NCI-H69 (cell line): ENCODE measurements at places on chromosomes 6 and 20.

DNA sequence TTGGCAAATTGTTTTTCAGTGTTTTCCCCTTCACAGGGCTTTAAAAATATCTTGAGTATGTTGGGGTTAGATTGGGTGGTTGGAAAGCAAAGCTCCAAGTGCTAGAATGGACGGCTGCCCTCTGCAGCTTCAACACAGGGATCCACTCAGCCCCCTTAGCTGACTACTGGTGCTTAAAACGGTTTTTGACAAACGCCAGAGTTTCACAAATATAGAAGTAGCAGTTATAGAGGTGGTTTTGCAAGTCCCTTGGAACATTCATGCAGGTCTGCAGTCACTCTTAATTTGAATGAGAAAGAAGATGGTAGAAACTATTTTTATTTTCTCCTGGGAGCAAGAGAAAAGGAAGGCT lies 175.9 kb downstream of the ARID1B start:
- DNase-seq: peak; percentile 58

DNA sequence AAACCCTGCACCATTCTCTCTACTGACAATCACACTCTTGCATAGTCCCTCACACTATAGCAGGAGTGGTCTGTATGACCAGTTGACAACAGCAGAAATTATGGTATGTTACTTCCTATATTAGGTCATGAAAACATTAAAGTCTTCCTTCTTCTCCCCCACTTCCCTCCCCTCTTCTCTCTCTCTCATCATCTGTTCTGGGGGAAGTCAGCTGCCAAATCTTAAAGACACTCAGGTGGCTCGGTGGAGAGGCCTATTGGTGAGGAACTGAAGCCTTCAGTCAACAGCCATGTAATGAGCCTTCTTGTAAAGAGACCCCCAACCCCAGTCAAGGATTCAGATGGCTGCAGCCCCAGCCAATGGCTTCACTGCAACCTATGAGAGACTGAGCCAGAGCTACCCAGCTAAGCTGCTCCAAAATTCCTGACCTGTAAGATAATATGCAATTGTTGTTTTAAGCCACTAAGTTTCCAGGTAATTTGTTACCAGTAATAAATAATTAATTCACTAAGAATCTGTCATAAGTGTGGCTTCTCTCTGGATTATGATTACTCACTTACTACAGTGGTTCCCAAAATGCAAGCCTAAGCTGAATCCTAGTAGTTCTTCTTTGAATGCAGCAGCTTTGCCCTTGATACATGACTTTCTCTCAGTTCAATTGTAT lies 11.2 kb upstream of the TSBP1 start:
- no peak for DNase-seq

GRCh38 chr6:36139431-36139830 lies 9.1 kb downstream of the MAPK13 start:
- peak; percentile 52 for DNase-seq

GRCh38 chr6:47105469-47106178 lies 63.5 kb upstream of the ADGRF1 start:
- DNase-seq: no peak

DNA sequence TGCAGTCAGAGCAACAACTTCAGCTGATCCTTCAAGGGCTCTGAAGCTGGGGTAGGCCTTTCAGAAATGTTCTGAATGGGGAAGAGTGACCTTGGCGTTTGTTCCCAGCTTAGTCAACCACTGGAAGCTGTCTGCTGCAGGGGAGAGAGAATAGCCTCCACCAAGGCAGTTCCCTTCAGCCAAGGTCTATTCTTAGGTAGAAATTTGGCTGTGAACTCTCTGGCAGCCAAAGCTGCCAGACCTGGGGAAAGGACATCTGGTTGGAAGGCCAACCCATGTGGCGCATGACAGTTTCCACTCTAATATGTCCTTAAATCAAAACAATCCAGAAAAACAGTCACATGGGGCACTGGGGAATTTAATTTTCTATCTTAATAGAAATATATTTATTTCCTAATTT lies 60.1 kb downstream of the FBXO5 start:
- DNase-seq: no peak

DNA sequence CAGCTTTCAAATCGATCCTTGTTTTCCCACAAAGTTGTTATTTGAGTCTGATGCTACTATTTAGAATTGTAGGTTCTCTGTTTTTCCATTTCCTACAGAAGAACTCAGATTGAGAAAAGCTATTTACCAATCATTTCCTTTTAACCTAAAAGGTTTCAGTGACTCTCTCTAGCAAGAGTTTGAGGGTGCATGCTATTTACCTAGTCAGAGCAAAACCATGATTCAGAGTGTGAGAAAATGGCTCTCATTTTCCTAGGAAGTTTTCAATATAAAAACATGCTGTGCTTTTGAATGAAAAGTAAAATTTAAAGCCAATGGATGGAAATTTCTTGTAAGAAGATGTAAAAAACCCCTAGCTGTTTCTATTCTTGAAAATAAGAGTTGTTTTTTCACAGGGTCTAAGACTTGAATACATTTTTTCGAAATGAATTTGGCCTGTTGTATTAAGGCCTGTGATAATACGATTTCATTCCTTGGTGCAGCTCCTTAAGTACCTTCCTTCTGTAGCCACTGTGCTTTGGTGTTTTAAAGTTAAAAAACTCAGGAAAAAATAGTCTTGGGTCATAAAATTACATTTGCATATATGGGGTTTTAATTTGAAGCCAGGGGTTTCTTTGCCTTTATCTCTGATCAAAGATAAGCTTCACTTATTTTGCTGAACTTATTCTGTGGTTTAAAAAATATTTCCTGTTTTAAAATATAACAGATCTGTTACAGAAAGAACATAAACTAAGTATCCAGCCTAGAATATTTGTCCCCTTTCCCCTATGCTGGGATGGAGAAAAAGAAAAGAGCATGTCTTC lies 18.0 kb upstream of the RSPH3 start:
- DNase-seq: no peak

- no peak for DNase-seq
Observed at GRCh38 chr20:44411020-44411756, 55.7 kb downstream of the HNF4A start.

GRCh38 chr20:16203096-16203495 lies 370.2 kb downstream of the KIF16B start:
- no peak for DNase-seq

- DNase-seq: peak; percentile 74
Observed at GRCh38 chr6:137657351-137657911, 163.2 kb upstream of the OLIG3 start.

GRCh38 chr6:31122791-31123706 lies 2.8 kb upstream of the CDSN start:
- DNase-seq: peak; percentile 33

DNA sequence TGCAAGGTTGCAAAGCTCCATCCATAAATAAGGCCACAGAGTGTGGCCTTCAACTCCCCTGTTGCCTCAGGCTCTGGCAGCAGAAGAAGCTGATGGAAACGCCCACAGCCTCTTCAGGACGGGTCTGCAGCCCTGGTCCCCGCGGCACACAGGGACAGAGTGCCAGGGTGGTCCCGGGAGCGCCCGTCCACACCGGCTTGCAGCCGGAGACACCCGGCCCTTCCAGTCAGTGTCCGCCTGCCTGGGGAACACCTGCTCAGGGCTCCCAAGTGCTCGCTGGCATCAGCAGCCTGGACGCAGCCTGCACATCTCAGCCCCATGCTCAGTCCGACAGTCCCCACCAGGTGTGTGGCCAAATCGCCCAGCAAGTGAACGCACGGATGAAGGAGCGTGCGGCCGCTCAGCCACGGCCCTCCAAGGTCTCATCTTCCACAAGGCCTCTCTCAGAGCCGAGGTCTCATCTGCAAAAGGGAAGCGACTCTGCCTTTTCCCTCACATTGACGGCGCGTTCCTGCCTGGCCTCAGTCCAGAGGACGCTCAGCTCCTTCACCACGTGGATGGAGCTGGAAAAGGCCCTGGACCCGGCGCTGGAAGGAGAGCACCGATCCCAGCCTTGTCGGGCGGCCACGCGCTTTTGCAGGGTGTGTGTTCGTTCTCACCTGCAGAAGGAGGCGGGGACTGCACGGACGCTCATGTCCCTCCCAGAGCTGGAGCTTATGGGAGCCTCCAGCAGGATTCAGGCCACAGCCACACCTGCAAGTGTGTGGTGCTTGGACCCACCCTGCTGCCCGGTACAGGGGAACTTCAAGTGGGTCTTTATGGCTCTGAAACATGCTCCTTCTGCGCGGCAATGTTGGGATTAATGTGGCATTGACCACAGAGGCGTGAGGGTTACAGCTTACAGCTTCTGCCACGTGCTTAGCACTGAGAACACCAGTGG lies 180.4 kb downstream of the DLL1 start:
- no peak for DNase-seq

- DNase-seq: no peak
Observed at GRCh38 chr6:54613596-54613995, 233.0 kb upstream of the FAM83B start.

DNA sequence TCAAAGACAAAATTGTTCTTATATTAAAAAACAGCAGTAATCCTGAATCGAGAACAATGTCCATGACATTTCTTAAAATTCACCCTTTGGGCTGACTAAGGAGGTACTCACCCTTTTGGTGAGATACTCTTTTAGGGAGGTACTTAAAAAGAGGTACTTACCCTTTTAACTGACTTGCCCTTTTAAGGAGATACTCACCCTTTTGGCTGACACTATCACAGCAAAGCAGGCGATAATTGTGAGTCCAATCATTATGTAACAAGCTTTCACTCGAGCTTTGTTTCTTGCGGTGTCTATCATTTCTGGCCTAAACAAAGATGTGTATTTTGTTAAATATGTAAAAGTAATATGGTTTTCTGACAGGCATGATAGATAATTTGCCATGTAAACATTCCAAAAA lies 3.7 kb downstream of the FAM162B start:
- DNase-seq: no peak
